ENCODE measurements at places on chromosomes 1 and 21.

DNA sequence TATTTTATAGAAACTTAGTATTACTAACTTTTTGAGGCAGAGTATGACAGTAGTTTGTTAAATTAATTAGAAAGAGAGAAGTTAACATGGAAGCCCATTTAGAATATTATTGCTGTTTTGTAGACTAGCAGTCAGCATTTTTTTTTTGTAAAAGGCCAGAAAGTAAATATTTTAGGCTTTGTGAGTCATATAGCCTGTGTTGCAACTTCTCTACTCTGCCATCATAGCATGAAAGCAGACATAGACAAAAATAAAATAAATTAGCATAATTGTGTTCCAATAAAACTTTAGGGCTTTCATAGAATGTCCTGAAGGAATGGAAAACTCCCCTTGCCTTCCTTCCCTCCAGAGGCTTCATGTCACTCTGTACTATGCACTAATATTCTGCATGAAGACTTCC is 12.3 kb upstream of the RGS4 start:
- DNase-seq, result no peak

- DNase-seq, result no peak
Observed at GRCh38 chr21:46457801-46458314, 833 bp upstream of the DIP2A start.

DNA sequence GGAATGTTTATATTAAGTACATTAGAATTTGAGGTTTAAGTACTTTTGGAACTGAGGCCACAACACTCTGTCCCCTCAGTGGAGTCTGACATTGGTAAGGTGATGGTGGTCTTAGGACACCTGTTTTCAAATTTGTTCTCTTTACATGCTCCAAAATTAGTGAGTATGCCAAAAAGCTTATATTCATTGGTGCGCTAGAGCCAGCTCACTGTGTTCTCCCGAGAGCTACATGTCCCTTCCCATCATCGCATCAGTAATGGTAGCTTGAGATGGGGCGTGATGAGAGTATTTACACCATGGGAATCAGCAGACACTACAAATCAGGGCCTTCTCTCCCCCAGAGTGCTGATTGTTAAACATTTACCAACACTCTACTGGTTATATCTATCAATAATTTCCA is 19.5 kb downstream of the ETS2 start:
- no peak for DNase-seq

DNA sequence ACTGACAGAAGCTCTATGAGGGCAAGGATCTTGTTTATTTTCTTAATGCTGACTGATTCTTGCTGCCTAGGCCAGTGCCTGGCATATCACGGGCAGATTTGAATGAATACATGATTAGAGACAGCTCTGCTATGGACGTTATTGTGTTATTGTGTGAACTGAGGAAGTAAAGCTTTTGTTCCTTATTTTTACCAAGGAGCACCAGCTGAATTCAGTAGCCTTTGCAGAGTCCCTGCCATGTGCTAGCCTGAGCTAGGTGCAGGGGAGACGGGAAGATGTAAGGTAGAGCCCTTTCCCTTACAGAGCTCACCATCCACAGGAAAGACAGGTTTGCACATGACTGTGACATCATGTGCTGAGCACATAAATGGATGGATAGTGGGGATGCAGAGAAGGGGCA is 36.0 kb upstream of the SCMH1 start:
- no peak for DNase-seq

Measured in stimulated activated CD8-positive, alpha-beta memory T cell treated with anti-CD3 and anti-CD28 coated beads, Interleukin-7, amount 100 ng/mL, for 48 hours (primary cell).